ACHN (cell line): ENCODE measurements at places on chromosomes 12 and 14.
A peak's percentile ranks its signal among the peaks of the same experiment; 100 is the strongest.

GRCh38 chr12:109476807-109477184, 304 bp downstream of the KCTD10 start:
- DNase-seq = no peak

GRCh38 chr12:50402264-50403000, 1.7 kb downstream of the LARP4 start:
- peak; percentile 37 for DNase-seq

GRCh38 chr14:32809255-32809654, 129.4 kb upstream of the NPAS3 start:
- DNase-seq = no peak

- DNase-seq = no peak
Measured at GRCh38 chr12:115129727-115130126, 445.8 kb upstream of the TBX3 start.

DNA sequence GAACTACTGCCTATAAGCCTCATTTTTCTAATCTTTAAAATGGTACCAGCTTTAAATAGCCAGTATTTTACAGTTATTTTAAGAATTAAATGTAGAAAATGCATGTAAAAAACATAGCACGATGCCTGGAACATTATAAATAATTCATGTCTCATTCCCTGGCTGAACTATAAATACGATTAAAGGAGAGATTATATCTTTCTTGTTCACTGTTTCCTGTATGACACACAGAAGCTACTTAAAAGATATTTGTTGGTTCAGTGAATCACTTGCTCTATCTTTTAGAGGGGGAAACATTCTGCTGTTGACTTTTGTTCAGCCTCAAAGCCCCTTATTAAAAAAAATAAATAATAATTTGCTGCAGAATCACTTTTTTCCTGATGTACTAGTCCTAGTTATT, 406.9 kb downstream of the LRFN5 start:
- no peak for DNase-seq

DNA sequence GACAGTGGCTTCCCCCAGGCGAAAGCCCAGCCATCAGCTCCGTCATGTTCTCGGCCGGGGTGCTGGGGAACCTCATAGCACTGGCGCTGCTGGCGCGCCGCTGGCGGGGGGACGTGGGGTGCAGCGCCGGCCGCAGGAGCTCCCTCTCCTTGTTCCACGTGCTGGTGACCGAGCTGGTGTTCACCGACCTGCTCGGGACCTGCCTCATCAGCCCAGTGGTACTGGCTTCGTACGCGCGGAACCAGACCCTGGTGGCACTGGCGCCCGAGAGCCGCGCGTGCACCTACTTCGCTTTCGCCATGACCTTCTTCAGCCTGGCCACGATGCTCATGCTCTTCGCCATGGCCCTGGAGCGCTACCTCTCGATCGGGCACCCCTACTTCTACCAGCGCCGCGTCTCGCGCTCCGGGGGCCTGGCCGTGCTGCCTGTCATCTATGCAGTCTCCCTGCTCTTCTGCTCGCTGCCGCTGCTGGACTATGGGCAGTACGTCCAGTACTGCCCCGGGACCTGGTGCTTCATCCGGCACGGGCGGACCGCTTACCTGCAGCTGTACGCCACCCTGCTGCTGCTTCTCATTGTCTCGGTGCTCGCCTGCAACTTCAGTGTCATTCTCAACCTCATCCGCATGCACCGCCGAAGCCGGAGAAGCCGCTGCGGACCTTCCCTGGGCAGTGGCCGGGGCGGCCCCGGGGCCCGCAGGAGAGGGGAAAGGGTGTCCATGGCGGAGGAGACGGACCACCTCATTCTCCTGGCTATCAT, 663 bp downstream of the PTGER2 start:
- DNase-seq = peak; percentile 2

DNA sequence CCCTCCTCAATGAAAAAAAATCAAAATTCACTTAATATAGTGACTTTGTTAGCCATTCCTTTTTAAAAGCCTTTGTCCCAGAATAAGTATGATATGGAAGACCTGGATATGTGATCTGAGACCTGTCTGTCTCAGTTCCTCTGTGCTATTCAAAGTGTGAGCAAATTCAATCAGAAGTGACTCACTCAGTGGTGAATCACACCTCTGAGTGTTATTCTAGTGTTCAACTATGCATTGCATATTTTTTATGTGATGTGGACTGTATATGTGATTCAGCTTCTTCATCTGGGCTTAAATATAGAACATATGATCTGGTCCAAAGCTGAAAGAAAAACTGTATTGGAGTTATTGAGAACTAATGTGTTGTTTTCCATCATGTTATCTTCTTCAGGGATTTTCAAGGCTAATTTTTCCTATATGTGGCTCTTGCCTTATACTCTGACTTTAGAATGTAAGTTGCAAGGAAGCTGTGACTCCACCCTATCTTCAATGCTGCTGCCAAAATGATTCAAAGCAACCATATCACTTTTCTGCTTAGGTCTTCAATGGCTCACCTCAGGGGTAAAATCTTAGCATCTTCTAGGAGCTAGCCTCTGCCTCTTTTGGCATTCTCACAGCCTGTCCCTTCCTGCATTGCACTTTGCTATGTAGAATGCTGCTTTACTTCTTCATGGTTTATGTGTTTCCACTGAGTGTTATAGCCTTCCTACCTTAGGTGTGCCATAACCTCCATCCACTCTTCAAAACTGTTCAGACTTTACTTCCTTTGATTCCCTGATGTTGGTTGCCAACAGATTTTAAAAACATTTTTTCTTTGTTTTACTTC, 169.8 kb downstream of the OTOGL start:
- peak; percentile 94 for DNase-seq

GRCh38 chr14:101373690-101374295, 187.5 kb upstream of the DIO3 start:
- no peak for DNase-seq

GRCh38 chr12:66668311-66668710, 10.6 kb downstream of the GRIP1 start:
- DNase-seq = no peak

DNA sequence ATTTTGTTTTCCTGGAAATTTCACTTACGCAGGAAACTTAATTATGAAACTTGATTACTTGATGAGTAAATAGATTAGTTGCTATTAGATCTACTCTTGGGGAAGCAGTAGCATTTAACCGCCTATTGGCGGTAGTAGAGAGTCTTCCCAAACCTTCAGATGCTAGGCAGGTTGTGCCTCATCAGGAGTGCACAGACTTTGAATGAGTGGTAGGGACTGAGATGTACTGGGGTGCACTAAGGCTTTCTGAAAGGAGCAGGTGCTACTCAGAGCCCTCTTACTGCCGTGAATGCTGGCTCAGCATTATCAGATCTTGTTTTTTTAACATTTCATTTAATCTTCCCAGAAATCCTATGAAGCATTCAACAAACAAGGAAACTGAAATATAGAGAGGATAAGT, 7.7 kb downstream of the GATC start:
- DNase-seq = peak; percentile 66

GRCh38 chr12:104650541-104650940, 193.8 kb downstream of the CHST11 start:
- no peak for DNase-seq

GRCh38 chr14:78836777-78837176, 666.6 kb downstream of the NRXN3 start:
- DNase-seq = peak; percentile 79

DNA sequence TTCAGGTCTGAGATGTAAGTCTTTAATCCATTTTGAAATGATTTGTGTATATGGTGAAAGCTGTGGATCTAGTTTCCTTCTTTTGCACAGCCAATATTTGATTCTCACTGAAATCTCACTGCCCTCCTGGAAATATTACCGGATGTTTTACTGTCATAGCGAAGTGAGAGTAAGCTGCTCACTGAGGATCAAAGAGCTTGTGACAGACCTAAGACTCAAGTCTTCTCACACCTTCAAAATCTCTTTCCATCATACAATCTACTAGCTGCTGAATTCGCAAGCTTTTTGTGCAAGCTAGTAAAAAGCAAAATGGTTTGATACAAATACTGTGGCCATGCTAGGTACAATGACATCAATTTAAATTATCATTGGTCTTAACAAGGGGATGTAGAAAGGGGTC, 3.9 kb downstream of the LRRK2 start:
- DNase-seq = no peak

- no peak for DNase-seq
Measured at GRCh38 chr12:92465786-92466295, 236.9 kb upstream of the PLEKHG7 start.

GRCh38 chr12:106226884-106227640, 20.8 kb downstream of the CKAP4 start:
- DNase-seq = peak; percentile 73

DNA sequence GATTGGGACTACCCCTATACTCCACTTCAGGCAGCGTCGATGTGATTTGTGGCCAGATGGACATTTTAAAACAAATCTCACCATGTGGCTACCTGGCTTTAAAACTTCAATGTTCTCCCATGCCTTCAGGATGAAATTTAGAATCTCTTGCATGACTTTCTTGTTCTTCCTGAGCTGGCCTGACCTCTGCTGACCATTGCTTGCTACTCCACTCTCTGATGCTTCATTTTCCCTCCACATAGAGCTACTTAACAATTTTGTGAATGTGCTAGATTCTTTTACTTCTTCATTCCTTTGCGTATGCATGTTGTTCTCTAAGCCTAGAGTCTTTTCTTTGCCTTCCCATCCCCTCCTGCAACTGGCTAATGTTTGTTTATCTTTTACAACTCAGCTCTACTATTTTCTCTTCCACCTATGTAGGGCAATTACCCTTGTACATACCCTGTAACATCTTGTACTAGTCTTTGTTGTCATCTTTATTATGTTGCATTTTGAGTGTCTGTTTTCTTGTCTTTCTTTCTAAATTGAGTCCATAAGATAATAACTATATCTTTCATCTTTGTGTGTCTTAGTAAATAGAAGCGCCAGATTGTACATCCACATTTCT, 41.2 kb downstream of the YLPM1 start:
- no peak for DNase-seq

- DNase-seq = no peak
Measured at GRCh38 chr12:42625611-42626010, 36.1 kb upstream of the PRICKLE1 start.

DNA sequence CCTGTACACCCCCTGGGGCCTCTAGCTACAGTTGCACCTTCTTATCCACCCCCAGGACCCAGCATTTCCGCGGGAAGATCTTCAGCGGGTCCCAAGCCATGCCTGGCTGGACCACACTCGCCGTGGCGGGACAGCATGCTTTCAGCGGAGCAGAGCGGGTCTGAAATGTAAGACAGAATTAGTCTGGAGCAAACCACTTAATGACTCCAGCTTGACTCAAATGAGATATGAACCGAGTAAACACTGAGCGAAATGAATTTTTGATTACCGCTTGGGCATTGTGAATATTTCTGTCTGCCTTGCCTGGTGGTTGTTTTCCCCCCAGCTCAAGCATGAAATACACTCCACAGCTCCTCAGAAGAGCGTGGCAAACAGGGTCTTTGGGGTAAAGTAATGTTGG, 60.8 kb downstream of the SLC24A4 start:
- no peak for DNase-seq

- no peak for DNase-seq
Measured at GRCh38 chr12:10736463-10736862, 13.3 kb upstream of the YBX3 start.

GRCh38 chr12:95102916-95103671, 29.7 kb upstream of the NR2C1 start:
- peak; percentile 99 for DNase-seq

GRCh38 chr12:26768611-26769603, 64.1 kb downstream of the ITPR2 start:
- peak; percentile 56 for DNase-seq

- no peak for DNase-seq
Measured at GRCh38 chr12:54058128-54058768, 4.6 kb downstream of the HOXC4 start.
